ENCODE measurements at places on chromosomes 6 and 20.

DNA sequence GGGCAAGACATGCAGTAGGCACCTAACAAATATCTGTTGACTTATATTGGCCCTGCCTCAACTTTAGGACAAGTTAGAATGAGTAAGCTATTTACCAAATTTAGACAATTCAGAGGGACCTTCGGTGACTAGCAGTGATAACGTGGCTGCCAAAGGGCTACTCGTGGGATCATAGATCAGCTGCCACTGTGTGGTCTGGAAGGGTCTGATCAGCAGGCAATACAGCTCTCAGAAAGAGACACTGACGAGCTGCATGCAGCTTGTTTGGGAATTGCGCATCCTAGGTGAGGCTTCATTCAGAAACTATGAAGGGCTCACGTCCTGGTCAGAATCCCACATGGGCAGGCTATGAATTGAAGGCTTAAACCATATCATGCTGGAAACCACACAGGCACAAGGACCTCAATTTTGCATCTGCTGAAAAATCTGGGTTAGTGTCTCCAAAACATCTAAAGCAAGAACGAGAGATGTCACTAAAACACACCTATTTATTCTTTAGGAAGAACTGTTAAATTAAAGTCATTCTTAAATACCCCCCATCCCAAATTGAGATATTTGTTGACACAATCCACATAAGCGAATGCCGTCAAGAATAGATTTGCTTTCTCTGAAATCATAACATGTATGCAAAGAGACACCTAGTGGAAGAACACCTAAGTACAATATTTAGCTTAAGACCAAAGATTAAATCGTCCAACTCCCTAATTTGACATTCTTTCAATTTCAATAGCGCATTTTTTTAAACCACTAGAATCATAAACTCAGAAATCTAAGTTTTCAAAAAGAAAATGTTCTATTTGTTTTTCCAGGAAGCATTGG is 79.6 kb downstream of the IPCEF1 start:
- DNase-seq: no peak

- no peak for DNase-seq
Observed at GRCh38 chr6:81214414-81215091, 537.9 kb downstream of the TENT5A start.

- no peak for DNase-seq
Observed at GRCh38 chr6:87641065-87641692, 51.2 kb downstream of the ORC3 start.

DNA sequence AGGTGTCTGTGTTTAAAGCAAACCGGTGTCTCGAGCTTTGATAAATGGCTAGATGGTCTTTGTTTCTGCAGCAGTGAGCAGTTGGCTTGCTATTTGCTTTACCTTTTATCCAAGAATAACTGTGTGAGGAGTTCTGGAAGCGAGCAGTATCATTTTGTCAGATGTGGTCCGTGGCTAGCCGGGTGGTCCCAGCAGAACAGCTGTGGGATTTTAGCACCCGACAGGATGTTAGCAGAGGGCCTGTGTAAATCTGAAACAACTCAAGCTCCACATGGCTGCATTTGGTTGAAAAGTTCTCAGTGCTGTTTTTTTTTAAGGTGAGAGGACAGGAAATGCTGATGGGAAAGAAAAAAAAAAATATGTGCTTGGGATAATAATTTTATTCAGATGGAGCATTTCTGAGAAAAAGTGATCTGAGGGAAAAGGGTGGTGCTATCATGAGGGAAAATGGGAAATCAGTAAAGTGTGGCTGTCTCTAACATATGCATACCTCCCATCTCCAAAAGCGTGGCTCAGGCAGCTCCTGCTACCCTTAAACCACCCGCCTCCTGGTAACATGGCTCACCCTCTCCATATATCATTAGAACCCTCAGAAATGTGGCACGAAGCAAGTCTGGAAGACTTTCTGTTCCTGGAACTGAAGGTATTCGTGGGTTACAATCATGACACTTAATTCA is 215.4 kb downstream of the TSHZ2 start:
- no peak for DNase-seq

DNA sequence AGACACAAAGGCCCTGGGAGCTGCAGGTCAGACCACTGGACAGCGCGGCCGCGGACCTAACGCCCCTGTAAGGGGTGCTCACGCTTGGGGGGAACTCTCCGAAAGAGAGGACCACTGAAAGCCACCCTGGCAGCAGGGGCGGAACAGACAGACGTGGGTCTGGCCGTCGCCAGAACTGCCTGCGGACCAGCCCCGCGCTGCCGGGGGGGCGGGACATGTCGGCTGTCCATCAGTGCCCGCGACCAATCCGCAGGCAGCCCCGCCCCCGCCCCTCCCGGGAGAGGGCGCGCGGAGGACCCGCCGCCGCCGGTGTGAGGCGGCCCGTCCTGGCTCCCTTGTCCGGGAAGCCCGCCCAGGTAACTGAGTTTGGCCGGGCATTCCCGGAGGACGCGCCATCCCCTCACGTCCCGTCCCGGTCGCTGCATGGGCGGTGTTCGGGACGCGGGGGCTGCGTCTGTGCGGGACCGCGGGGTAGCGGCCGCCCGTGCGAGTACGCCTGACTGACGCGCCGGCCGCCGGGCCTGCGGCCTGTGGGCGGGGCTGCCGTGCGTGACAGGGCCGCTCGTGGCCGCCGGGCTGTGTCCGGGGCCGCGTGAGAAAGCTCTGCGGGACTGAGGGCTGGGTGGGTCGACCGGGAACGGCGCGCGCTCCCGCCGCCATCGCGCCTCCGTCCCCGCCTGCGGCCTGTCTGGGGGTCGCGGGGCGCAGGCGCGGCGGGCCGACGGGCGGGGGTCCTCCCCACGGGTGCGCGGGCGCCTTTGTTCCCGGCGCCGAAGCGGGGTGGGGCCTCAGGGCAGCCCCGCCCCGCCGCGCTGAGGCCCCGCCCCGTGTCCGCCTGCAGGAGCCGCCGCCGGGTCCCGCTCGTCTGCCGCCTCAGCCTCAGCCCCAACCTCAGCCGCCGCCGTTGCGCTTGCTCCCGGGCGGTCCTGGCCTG is at the start of gene PLCG1:
PLCG1 (plus strand) TSS at position 864 of the 934 bp plus-strand sequence. CDS start 99 bp downstream, outside the sequence.
- peak; percentile 91 for DNase-seq

DNA sequence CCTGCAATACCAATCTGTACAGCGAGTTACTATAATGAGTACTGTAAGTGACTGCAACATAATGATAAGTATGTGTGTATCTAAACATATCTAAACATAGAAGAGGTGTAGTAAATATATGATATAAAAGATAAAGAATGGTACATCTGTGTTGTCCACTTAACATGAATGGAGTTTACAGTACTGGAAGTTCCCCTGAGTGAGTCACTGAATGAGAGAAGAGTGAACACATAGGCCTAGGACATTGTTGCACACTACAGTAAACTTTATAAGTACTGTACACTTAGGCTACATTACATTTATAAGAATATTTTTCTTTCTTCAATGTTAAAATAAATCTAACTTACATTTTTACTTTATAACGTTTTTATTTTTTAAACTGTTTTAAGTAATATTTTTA is 380.4 kb downstream of the MMUT start:
- no peak for DNase-seq

- DNase-seq: no peak
Observed at GRCh38 chr20:14498772-14499171, 161.4 kb upstream of the FLRT3 start.

GRCh38 chr6:82183642-82184282 is 63.8 kb downstream of the IBTK start:
- DNase-seq: no peak

- DNase-seq: peak; percentile 44
Observed at GRCh38 chr20:31721408-31722256, 1.0 kb downstream of the BCL2L1 start.

DNA sequence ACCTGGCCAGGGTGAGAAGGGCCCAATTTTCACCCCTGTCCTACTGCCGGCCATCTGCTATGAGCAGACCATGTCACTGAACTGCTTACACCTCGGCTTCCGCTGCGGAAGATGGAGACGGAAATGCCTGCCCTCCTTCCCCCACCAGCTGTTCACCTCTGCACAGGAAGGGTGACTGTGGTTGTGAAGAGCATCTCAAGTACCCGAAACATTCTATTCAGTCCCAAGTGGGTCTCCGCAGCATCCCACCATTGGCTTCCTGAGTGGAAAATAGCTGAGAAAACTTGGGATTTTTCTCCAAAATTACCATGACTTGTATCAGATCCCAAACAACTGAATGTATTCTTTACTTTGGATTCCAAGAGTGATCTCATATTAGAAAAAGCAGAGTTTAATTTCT is 16.1 kb downstream of the DOK5 start:
- DNase-seq: no peak

- DNase-seq: no peak
Observed at GRCh38 chr6:150936021-150936555, 70.6 kb downstream of the MTHFD1L start.

DNA sequence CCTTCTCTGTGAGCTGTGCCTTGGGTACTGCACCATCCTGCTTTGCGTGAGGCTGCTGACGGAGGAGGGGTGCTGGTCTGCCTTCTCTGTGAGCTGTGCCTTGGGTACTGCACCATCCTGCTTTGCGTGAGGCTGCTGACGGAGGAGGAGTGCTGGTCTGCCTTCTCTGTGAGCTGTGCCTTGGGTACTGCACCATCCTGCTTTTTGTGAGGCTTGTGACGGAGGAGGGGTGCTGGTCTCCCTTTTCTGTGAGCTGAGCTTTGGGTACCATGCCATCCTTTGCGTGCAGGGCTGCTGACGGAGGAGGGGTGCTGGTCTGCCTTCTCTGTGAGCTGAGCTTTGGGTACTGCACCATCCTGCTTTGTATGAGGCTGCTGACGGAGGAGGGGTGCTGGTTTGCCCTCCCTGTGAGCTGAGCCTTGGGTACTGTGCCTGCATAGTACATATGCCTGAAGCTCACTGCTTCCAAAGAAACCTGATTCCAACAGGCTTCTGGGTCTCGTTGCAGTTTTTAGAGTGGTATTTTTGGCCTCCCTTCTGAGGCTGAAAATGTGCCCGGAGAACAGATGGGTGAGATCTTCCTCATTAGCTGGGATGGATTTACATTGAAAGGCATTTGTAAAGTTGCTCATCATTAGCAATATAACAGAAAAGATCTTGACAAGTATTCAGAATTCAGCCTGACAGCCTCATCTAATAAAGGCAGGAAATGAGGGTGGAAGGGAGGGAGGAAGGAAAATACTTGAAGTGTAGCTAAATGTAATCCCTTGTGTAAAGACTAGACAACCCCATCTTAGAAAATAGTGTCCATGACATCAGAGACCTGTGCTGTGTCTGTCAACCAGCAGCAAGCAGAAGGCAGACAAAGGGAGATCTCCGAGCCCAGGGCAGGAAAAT is 46.8 kb upstream of the UNC93A start:
- DNase-seq: no peak

DNA sequence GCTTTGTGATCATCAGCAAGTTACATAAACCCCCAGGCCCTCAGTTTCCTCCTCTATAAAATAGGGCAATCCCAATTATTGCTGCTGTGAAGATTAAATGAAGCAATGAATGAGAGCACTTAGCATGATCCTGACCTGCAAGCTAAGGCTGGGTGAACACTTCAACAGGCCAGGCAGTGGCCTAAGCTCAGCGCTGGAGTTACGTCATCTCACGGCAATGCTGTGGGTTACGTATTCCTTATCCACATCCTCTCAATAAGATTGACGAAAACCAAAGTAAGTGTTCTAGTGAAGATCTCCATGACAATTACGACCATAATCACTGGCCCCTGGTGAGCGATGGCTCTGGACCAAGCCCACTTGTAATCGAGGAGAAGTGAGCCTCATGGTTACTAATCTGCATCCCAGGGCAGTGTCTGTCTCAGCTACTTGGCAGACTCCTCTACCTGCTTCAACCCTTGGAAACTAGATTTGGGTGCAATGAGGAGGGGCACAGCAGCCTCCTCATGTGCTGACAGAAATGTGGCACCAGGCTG is 274.1 kb upstream of the ARID1B start:
- no peak for DNase-seq

DNA sequence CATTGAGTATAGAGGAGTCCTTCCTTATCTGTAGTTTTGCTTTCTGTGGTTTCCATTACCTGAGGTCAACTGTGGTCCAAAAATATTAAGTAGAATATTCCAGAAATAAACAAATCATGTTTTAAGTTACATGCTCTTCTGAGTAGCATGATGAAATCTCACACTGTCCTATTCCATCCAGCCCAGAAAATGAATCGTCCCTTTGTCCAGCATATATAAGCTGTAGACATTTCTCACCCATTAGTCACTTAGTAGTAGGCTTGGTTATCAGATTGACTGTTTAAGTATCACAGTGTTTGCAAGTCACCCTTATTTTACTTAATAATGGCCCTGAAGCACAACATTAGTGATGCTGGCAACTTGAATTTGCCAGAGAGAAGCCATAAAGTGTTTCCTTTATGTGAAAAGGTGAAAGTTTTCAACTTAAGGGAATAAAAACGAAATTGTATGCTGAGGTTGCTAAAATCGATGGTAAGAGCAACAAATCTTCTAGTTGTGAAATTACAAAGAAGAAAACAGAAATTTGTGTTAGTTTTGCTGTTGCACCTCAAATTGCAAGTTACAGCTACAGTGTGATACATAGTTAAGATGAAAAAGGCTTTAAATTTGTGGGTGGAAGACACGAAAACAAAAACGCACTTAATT is 198.6 kb upstream of the SIM1 start:
- DNase-seq: no peak

GRCh38 chr6:92023410-92023966 is 1395.9 kb downstream of the EPHA7 start:
- no peak for DNase-seq

DNA sequence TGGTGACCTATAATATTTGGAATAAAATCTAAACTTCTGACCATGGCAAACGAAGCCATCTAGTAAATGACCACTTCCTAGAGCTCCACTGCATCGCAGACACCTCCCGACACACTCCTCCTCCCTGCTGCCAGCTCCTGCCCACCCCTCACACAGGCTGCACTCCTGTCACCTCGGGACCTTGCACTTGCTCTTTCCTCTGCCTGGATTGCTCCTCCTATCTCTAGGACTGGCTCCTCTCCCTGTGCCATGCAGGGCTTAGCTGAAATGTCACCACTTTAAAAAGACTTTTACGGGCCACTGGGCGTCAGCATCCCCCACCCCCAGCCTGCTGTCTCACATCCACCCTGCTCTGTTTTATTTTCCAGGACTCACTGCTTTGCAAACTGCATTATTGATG is 87.6 kb upstream of the MC3R start:
- DNase-seq: no peak

- DNase-seq: no peak
Observed at GRCh38 chr6:152701081-152701862, 3.6 kb downstream of the MYCT1 start.

- DNase-seq: no peak
Observed at GRCh38 chr6:12246900-12247299, 43.3 kb upstream of the EDN1 start.
